NCI-H524 treated with DMSO at 0.1 percent for 48 hours (cell line): ENCODE measurements at places on chromosomes 3 and 15.

DNA sequence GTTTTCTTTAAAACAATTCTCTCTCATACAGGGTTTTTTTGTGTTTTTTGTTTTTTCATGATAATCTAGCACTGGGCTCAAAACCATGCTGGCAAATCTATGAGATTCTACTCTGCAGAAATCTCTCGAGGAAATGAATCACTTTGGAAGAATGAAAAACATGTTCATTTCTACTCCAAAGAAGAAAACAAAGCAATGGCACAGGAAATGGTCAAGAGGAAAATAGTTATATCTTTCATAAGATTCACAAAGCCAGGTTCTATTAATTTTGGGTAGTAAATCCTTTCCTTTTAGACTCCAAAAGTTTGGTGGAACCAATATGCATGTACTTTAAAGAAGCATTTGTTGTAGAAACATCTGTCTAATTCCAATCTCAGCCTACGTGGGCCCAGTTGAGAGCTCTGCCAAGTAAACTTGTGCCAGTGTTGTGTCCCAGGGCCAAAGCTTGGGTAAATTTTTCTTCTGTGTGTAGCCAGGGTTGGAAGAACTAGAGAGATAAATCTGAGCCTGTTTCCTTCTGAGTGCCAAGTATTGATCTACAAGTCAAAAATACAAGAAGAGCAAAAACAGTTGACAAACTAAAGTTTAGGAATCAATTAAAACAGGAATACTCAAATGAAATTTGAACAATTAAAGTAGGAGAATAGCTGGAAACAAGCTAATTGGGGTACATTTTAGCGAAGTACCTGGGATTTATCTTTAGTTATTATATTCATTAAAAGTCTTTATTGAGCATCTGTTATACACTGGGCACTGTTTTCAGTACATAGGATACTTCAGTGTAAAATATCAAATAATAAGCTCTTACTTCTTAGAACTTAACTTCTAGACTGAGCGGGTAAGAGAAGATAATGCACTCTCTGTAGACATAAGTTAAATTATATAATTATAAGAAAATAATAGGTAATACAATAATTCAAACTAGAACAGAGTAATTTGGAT lies 657.5 kb upstream of the NECTIN3 start:
- no peak for DNase-seq

- no peak for DNase-seq
These were observed 18.8 kb downstream of the APH1B start for GRCh38 chr15:63296195-63296594.

- DNase-seq, result no peak
These were observed 21.7 kb upstream of the PLXND1 start for GRCh38 chr3:129628169-129628522.

DNA sequence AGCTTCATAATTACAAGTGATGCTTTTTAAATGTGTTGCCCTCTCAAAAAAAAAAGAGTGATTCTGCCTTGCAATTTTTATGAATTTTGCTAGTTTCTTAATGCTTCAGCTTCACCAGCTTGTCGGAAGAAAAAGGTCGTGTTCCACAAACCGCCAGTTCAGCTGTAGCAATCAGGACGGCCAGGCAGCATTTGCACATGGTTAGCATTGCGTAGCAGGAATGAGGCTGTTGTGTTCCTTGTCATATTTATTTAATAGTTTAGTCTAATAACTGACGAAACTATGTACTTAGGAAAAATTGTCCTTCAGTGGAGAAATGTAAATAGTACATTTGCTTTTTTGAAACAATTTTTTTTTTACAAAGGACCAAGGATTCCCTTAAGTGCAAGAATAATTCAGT lies 64.9 kb upstream of the SELENOK start:
- no peak for DNase-seq

- no peak for DNase-seq
These were observed 76.2 kb downstream of the DCUN1D1 start for GRCh38 chr3:182904164-182904563.

GRCh38 chr3:115512565-115513415 lies 110.5 kb upstream of the GAP43 start:
- DNase-seq, result peak; percentile 58

DNA sequence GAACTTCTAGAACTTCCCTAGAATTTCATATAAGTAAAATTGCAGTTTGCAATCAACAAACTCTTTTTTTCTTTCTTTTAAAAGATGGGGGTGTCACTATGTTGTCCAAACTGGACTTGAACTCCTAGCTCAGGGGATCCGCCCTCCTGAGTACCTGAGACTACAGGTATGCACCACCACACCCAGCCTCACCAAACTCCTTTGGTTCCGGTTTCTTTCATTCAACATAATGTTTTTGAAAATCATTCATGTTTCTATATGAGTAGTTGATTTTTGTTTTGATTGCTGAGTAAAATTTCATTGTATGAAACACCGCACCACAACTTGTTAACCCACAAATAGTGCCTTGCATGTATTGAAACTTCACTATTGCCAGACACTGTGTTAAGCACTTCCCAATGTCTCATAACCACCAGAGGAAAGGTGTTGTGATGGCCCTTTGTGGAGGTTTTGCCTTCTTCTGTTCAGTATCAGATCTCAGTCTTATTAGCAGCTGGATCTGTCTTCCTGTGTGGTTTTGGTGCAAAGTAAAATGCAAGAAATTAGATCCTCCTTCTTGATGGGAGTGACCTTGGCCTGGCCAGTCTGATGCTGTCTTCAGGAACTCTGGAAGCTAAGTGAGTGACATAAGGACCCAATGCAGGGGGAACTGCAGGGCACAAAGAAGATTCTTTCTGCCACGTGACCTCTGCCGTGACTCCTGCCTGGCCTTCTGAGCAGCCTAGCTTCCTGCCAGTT lies 78.8 kb upstream of the UBE2E1 start:
- DNase-seq, result no peak

DNA sequence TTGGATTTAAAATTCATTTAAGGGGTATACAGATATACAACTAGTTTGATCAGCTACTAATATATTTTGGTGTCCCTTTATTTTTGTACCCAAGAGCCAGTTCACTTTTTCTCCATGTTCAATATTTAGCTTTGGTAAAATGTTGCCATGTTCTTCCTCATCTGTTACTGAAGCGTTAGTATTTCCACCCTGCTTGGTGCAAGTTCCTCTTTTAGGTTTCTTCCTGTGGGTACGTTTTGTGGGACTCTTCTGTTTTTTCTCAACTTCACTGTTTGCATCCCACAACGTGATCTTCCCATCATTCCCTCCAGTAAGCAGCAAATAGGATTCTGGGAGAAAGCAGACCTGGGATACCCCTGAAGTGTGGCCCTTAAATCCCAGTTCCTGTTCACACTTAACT lies 14.1 kb downstream of the WDR53 start:
- DNase-seq, result no peak

GRCh38 chr15:59259137-59259943 lies 52.7 kb downstream of the LDHAL6B start:
- DNase-seq, result no peak

GRCh38 chr3:8557298-8557697 lies 55.7 kb downstream of the LMCD1 start:
- DNase-seq, result no peak

DNA sequence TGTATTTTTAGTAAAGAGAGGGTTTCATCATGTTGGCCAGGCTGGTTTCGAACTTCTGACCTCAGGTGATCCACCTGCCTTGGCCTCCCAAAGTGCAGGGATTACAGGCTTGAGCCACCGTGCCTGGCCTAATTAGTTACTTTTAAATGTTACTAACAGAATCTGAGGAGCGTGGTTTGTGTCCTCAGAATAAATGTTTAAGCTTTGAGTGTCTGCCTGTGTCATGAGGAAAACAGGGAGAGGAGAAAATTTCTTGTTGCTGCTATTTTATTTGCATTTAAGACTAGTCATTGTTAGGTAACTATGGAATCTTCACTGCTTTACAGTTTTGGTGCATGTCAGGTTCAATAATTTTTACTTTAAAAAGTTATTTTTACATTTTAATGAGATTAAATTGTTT lies 68.8 kb downstream of the TCF12 start:
- DNase-seq, result no peak

DNA sequence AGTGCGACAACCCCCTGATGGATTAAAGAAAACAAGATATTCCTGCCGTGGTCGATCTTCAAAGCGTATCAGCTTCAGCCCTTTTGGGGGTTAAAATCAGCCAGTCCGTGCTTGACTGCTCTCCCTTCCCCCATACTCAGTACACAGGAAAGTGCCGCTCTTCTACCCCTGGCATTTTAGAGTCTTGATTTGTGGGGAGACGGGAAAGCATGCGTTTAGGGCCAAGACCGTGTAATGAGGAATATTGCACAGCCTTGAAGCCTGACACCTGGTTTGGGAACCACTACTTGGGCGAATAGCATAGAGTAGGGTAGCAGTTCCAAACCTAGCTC lies 540 bp upstream of the EDC3 start:
- no peak for DNase-seq

DNA sequence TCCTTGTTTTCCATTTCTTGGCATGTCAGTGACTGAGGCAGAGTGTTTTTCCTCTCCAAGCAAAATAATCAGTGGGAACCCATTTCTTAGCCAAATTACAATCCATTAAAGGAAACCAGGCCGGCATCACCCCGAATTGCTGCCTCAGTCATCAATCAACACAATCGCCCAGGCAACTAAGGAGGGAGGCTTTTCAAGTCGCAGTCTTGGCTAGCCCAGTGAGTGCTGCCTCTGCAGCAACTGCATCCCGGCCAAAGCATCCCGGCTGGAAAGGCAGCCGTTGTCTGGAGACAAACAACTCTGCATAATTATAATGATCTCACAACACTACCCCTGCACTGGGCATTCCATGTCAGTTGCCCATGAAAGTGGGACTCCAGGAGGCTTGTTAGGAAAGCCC lies 213.5 kb upstream of the PRICKLE2 start:
- no peak for DNase-seq
